NCI-H1048 (cell line): ENCODE measurements at places on chromosomes 2 and 18.

- no peak for DNase-seq
Measured at GRCh38 chr2:71781695-71782228, 328.4 kb downstream of the DYSF start.

DNA sequence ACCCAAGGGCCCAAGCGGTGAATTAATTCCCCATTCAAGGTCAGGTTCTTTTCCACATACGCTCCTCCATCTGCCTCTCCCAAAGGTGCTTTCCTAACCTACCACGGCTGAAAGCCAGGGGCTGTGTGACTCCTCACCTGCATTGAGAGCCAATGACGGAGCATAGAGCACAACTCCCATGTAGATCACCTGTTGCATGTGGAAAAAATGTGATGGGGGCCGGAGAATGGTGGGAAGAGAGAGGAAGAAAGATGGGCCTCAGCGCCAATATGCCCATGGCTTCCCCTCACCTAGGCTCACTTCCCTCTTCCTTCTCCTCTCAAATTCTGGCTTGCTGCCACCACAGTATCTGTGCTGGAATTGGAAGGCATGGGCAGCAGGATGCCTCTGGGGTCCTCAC lies 5.5 kb upstream of the ATRAID start:
- DNase-seq, result no peak

DNA sequence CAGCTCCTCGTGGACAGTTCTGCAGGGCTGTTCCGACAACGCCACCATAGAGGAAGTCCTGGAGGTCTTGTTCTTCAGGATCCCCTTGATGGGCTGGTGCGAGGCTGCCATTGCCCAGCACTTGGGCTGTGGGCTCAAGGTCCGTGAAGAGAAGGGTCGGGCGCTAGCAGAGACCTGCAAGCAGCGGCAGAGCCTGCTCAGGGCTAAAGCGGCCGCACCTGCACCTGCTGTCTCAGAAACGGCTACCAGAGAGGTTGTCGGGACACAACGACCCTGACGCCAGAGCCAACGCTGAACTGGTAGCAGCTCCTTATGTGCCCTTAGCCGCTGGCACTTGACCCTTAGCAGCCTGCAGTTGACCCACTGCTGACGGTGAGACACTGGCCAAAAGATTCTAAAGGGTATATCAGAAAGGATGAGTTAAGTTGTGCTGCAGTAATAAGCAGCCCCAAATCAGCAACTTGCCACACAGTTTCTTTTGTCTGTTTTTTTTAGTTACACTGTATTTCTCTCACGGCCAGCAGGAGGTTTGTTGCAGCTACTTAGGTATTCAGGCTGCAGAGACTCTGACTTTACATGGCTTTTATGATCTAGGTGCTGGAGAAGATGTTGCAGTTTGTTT lies 55.5 kb upstream of the ST6GAL2 start:
- no peak for DNase-seq

DNA sequence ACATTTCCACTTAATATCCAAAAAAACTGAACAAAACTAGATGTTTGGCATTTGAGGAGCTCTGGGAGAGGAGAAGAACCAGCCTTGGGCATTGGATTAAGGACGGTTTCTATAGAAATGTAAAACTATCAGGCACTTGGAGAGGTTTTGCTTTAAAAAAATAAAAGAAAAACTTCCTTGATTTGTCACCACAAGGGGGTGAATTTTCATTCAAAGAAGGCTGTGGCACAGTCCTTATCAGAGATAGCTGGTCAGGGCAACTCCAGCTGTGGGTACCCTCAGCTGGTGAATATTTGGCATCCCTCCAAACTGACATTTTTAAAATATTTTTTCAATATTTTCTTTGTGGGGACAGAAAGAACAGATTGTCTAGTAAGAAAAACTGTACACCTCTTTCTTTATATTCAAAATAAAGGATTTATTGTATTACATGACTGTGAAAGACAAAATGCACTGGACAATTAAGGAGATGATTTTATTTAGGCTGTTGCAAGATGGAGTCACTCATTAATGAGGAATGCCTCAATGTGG lies 46.1 kb upstream of the TBC1D8 start:
- DNase-seq, result no peak

- DNase-seq, result no peak
Measured at GRCh38 chr2:43754180-43754579, 19.7 kb upstream of the DYNC2LI1 start.

GRCh38 chr2:160253440-160254188 lies 53.5 kb upstream of the ITGB6 start:
- no peak for DNase-seq

DNA sequence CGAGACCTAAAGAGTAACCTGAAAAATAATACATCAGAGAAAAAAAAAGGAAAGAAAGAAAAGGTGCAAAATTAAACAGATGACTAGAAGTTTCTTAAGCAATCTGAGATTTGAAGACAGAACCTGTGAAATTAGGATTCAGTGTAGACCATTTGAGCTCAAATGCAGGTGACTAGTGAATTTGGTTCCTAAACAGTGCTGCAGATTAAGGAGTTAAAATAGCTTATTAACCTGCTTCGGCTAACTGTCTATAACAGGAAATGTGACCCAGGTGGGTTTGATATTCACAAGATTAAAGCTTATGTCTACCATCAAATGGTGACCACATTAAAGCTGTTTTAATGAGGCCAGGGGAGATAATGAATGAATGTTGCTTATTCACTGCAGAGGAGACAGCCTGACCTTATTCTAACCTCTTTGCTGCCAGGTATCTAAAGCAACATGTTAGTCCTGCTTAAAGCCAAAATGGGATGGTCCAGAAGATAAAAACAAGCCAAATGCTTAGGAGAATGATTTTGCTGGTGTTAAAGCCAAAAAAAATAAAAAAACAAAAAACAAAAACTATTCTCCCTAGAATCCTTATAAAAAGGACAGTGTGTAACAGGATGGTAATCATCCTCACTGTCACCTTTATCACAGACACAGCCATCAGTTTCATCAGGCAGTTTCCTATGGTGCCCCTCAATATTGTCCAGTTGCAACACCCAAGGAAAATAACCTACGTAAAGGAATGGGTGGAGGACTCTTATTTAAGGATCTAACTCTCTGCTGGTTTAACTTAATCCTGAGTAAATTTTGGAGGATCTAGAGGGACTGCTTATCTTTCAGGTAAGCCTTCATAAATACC lies 769.0 kb upstream of the ZEB2 start:
- no peak for DNase-seq

GRCh38 chr2:33022989-33023727 lies 76.4 kb downstream of the LTBP1 start:
- no peak for DNase-seq

DNA sequence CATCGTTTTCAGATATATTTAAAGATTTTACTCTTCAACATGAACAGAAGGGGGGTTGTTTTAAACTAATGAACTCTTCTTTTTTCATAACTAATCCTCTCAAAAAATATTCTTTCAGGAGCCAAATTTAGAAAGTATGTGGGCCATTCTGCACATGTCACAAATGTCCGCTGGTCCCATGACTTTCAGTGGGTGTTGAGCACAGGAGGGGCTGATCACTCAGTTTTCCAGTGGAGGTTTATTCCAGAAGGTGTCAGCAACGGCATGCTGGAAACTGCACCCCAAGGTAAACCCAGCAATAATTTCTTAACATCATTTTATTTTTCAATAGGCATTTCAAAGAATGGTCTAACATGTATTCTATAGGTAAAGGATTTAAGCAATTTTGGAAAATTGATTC lies 136.0 kb downstream of the EML6 start:
- no peak for DNase-seq

GRCh38 chr18:62996566-62996965 lies 281.2 kb downstream of the PHLPP1 start:
- no peak for DNase-seq

- DNase-seq, result no peak
Measured at GRCh38 chr2:229714736-229715541, 584 bp upstream of the DNER start.

DNA sequence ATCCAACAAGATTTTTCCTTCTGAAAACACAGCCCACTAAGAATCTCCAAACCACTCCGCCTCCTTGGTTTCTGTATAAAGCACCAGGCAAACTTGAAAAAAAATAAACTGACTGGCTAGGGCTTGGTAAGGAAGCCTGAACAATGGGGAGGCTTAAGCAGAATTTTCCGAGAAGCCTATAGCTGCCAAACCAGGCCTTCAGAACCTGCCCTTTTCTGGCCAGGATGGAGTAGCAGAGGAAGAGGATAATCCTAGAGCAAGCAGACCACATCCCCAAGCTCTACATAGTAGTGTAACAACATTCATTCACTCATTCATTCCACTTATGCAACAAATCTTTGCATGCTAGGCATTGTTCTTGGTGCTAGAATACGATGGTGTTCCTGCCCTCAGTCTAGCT lies 529.6 kb upstream of the ZEB2 start:
- no peak for DNase-seq

GRCh38 chr2:229901819-229902218 lies 20.0 kb downstream of the TRIP12 start:
- DNase-seq, result no peak

DNA sequence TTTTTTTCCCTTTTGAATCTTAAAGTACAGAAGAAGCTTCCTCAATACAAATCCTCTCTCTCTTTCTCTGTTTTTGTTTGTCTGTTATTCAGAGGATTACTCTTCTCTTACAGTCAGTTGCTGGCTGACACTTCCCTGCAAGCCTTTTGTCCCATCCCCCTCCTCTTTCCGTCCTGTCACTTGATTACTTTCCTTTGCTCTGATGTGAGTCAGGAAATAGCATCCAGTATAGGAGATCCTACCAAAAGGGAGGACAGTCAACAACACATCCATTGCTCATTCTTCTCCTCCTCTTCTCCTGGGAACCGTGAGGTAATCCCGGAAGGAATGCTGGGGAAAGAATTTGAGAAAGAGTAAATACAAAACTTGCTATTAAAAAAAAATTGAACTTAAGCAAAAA lies 79.3 kb upstream of the SCN7A start:
- DNase-seq, result no peak
